ENCODE measurements at places on chromosomes 6 and 20. TPM values are rescaled to one million over a fixed set of nuclear protein-coding genes. Genes with fewer than 3 reads are reported as not detected.

GPX5 gene
- polyA plus RNA-seq = not detected

KHDC1L gene
- polyA plus RNA-seq = not detected

- DNase-seq = no peak
These were observed 107.2 kb upstream of the SASH1 start for GRCh38 chr6:148235446-148235845.

DNA sequence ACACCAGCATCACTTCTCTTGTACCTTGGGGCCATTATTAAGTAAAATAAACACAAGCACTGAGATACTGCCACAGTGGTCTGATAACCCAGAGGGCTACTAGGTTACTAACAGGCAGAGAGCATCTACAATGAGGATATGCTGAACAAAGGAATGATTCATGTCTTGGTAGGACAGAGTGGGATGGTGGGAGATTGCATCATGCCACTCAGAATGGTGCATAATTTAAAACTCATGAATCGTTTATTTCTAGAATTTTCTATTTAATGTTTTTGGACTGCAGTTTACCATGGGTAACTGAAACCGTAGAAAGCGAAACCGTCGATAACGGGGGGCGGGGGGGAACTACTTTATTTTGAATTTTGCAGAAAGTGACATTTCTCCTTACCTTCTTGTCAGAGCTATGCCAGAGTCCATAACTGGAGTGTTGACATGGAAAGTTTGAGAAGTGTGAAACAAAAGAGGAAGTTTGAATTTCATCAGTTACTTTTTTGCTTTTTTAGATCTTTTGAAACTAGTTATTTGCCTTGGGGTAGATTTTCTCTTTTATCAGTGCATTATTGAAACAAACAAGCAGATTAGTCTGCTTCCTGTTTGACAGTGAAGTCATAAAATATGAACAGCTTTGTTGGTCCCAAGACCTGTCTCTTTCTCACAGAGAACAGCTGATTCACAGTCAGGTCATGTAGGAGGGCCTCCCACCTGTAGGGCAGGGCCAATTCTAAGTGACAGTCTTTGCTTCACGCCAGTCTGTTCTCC is 124.9 kb downstream of the KLHL32 start:
- DNase-seq = no peak

LZTS3 gene
- polyA plus RNA-seq = 6.9 TPM

MATN4 gene
- polyA plus RNA-seq = 0.05 TPM

- no peak for DNase-seq
These were observed 95.8 kb upstream of the GCM1 start for GRCh38 chr6:53244399-53244931.

DNA sequence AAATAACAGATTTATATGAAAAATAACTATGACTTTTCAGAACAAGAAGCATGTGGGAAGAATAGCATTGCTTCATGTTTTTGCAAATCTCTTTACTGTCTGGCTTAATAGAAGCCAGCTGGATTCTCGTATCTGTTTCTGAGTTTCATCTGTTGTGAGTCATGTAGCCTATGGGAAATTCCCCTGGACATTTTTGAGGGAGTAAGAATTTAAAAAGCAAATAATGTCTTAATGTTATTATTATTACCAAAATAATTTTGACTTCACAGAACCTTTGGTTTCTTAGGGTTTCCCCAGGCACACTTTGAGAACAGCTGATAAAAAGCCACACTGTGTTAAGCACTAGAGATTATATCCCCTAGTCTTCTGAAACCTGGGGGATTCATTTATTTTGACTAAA is 75.8 kb downstream of the SYCP2L start:
- peak; percentile 72 for DNase-seq

GABRR1 gene
- polyA plus RNA-seq = not detected
